ENCODE measurements at places on chromosomes 13 and 19. TPM values are rescaled to one million over a fixed set of nuclear protein-coding genes. Genes with fewer than 3 reads are reported as not detected.

The IL17D gene
- total RNA-seq: 0.67 TPM

The ZSCAN4 gene
- total RNA-seq: 0.10 TPM

The CAPN12 gene
- 0.34 TPM for total RNA-seq

The SLC1A6 gene
- total RNA-seq: not detected

The C13orf46 gene
- 0.56 TPM for total RNA-seq

The RUBCNL gene
- total RNA-seq: 0.73 TPM

GRCh38 chr19:5804516-5805461 lies at the start of gene NRTN:
TSS of gene NRTN (plus strand) at chr19:5805067. CDS start at chr19:5824166, 19,099 bp downstream.
- no peak for DNase-seq

GRCh38 chr19:15291548-15292021 lies 40.8 kb downstream of the BRD4 start:
- no peak for DNase-seq

GRCh38 chr13:32081591-32081990 lies 50.0 kb downstream of the FRY start:
- DNase-seq: no peak

DNA sequence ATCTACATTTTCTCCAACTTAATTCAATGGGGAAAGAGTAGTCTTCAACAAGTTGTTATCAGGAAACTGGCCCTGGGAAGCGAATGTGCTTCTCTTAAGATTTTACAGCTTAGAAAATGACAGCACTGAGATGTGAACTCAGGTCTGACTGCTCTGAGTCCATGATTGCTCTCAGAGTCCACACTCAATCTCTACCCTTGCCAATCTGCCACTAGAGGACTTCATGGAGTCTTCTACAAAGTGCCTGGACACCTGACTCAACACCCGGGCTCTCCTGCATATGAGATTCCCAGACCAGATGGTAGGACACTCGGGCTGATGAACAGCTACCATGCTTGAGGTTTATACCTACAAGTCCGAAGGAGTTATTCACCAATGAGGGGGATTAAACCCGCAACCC lies 74.8 kb downstream of the ABCC4 start:
- DNase-seq: no peak

DNA sequence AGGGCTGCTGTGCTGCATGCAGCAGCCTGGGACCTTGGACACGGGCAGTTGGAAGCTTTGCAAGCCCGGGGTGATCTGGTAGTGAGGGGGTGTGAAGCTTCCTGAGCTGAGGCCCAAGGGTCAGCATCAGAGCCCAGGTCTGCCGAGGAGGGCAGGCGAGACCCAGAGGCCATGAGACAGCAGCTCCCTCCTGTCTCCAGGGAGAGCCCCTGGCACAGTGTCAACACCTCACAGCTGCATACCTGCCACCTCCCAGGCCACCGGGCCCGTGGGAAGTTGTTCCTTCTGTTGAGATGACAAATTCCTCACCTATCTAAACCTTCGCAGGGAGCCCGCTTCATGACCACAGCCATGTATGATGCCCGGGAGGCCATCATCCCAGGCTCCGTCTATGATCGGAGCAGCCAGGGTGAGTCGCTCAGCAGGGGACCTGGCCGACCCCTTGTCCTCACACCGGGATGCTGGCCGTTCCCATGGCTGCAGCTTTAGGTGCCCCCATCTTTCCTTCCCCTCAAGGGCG lies 32.1 kb downstream of the CERS1 start:
- no peak for DNase-seq

DNA sequence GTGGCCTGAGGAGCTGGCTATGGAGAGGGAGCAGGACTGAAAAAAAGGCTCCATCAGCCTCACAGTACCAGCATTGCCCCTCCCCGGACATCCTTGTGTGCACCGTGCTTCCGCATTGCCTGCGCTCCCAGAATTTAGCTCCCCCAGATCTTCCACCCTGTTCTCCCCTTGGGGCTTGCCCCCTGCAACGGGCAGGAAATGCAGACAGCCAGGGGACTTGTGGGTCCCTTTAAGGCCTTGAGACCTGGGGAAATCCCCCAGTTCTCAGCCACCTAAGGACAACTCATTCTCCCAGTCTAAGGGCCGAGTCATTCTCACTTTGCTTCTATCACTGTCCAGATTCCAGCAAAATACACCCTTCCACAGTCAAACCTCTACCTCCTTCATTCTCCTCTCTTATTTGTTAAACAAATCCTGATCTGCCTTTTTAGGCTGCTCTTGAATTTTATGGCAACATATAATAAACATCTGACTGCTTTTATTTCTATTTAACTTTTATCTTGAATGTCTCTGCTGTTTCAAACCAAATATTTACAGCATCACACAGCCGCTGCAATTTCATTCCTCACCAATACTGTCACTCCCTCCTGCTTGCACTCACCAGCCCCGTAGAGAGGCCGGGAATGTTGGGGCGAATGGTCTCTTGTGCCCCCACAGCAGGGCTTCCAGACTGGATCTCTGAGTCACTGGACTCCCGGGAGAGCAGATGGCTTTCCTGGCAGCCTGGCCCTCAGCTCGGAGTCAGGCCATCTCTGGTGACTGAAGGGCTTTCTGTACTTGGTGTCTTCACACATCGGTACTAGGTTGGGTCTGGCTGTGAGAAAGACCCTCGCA lies 221.9 kb downstream of the TSHZ3 start:
- no peak for DNase-seq

DNA sequence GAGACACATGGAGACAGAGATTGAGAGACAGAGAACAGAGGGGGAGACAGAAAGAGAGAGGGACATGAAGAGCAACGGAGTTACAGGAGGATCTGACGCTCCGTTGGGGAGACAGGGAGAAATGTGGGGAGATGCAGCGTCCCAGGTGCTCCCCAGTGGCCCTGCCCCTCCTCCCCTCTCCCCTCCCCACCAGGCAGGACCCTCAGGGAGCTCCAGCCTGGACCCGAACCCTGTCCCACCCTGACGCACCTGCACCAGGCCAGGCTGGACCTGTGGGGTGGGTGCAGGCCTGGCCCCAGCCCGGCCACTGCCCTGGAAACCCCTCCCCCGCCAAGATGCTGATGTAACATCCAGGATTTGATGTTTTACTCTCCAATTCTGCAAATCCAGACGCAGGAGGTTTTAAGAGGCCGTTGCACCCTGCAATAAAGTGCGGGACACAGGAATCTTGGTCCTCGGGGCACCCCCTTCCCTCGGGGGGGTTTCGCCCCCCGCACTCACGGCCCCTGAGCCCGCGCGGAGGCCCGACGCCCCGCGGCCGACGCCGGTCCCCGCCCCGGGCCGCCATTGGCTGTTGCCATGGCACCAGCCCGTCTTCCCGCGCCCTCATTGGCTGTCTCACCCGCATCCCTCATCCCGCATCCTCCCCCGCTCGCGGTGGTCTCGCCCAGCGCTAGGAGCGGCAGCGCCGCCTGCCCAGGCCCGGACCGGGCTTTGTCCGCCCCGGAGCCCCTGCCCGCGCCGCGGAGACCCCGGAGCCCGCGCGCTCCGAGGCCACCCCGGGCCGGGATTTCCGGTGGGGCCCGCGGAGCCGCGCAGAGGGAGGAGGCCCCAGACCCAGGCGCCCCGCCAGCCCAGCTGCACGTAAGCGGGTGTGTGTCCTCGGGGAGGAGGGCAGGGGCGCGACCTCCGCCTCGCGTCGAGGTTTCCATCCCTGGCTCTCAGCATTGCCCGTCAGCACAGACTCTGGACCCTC lies at the start of gene APC2:
TSS of gene APC2 (plus strand) at position 655 of the 976 bp plus-strand sequence. CDS start 2,881 bp downstream, outside the sequence.
- no peak for DNase-seq

GRCh38 chr19:38944981-38945506 lies 14.3 kb downstream of the MRPS12 start:
- DNase-seq: no peak

GRCh38 chr19:37362733-37363132 lies 8.2 kb upstream of the ZNF527 start:
- DNase-seq: no peak

GRCh38 chr13:35531526-35531925 lies 55.0 kb upstream of the MAB21L1 start:
- no peak for DNase-seq

DNA sequence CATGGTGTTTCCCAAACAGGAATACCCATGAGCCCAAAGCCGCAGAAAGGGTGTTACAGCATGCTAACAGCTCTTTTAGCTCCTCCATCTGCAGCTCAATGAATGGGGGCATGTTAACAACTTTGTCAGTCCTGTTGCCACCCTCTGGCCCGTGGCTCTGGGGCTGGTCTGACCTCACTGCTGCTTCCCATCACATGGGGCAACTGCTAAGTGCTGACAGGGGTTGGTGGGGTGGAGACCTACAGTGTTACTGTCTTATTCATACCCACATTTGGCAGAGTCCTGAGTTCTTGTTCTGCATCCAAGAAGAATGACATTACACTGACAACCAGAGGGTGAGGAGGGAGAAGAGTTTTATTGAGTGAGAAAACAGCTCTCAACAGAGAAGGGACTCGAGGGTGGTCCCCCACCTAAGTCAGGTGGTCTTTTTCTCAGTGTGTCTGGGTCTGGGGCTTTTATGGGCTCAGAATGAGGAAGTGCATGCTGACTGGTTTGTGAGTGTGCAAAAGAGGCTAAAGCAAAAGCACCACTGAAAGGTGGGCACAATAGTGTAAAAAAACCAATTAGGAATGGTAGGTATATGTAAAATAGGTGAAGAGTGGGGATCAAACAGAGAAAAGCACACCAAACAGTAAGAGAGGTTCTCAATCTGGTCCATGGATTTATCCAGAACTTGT lies 1952.0 kb upstream of the PCDH20 start:
- DNase-seq: no peak

DNA sequence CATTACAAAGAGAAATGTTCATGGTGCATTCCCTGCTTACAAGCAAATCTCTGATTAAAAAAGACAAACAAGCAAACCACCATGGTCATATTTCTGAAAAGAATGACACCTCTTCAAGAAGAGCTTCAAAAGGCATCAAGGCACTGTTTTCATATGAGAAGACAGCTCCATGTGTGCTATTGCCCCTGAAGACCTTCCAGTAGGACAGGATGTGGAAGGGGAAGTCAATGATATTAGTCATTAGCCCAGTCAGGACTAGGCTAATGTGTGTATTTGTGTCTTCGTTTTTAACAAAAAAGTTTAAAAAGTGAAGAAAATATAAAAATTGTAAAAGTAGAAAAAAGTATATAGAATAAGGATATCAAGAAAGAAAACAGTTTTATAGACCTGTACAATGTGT lies 534.7 kb upstream of the ARGLU1 start:
- no peak for DNase-seq

GRCh38 chr13:49627831-49628652 lies at the start of gene ARL11:
TSS of gene ARL11 (plus strand) at chr13:49628507. CDS start at chr13:49630448, 1,941 bp downstream.
- peak; percentile 43 for DNase-seq

GRCh38 chr13:90395348-90395747 lies 952.1 kb upstream of the MIR17HG start:
- no peak for DNase-seq

- DNase-seq: no peak
Observed at GRCh38 chr19:13092606-13093235, 9.9 kb downstream of the LYL1 start.

GRCh38 chr13:20239748-20240147 lies 7.6 kb upstream of the GJB6 start:
- DNase-seq: no peak

DNA sequence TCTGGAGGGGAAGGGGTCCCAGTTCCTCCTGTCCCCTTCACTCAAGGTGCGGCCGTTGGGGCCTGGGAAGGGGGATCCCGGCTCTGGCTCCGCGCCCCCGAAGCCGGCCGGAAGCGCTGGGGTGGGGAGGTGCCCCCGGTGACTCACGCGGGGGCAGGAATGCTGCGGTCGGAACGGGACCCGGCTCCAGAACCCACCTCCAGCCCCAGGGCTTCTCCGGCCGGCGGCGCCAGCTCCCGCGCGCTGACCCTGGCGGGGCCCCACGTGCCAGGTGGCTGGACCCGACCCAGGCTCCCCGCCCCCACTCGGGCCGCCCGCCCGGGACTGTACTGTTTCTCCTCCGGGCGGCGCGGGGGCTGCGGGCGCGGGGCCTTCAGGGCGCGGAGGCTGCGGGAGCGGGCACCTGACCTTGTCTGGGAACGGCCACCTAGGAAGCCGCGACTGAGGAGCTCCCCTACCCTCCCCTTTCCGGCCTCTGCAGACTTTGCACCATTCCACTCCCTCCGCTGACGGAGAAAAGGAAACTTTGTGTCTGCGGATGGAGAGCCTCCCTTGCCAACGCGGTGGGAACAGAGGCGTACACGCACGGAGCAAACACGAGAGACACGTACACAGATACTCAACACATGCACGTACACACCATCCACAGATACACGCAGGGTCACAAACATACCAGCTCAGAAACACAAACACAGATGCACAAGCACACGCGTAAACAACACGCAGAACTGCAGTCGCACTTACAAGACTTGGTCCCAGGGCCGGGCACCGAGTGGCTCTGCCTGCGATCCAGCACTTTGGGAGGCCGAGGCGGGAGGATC lies 7.2 kb downstream of the AXL start:
- DNase-seq: peak; percentile 61

DNA sequence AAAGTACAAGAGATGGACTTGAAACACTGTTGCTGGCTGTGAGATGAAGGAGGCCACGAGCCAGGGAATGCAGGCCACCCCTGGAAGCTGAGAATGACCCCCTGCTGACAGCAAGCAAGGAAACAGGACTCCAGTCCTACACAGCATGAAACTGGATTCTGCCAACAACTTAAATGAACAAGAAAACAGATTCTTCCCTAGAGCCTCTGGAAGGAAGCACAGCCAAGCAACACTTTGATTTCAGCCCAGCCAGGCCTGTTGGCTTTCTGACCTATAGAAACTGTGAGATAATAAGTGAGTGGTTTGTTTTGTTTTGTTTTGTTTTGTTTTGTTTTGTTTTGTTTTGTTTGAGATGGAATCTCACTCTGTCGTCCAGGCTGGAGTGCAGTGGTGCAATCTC lies 105.3 kb upstream of the CACNA1A start:
- DNase-seq: no peak

DNA sequence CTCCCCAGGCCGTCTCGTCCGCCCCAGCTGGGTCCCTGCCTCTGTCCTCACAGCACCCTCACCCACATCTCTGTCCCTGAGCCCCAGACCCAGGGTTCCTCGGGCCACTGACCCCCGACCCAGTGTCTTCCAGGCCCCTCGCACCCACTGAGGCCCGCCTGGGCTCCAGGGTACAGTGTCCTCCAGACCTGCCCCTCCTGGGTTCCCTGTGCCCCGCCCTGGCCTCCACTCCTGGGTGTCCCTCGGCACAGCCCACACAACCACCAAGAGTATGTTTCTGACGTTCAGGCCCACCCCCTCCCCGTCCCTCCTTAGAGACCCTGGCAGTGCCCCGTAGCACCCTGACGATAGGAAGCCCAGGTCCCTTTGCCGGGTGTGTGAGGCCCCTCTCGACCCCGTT lies 22.6 kb upstream of the NCCRP1 start:
- no peak for DNase-seq

DNA sequence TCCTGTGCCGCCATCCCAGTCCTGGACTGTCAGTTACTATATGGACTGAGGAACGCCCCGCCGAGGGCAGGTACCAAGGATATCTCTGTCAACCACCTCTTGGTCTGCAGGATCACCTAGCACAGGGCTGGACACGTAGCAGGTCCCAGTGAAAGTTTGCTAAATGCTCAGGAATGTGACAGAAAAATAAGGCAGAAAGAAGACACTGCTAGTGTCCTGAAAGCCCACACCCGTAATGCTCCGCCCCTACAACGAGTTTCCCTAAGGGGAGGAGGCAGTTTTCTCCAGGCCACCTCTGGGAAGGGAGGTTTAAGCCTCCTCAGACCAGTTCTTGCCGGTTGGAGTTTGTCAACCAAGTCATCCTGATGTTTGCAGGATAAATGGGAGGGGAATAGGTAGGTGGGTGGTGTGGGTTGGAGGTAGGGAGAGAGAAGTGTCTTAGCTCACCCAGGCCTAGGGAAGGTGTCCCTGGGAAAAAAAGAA lies 1.7 kb upstream of the SERTAD3 start:
- DNase-seq: no peak
